Heart left ventricle (tissue), 16 donors: ENCODE measurements at places on chromosomes 12 and 14. TPM values are rescaled to one million over a fixed set of nuclear protein-coding genes. Genes with fewer than 3 reads are reported as not detected.

OVCH1 gene
- polyA plus RNA-seq: 0.15 TPM

DIO2 gene
- 0.29 TPM for polyA plus RNA-seq

CCDC38 gene
- 0.03 TPM for polyA plus RNA-seq

GPHB5 gene
- not detected for polyA plus RNA-seq

ZFYVE26 gene
- polyA plus RNA-seq: 7.5 TPM

KRT80 gene
- 0.72 TPM for polyA plus RNA-seq

NTF3 gene
- polyA plus RNA-seq: 0.35 TPM

ENDOU gene
- polyA plus RNA-seq: 0.08 TPM

SPRING1 gene
- 14.0 TPM for polyA plus RNA-seq

- no peak overlapping the region for H3K4me3 ChIP-seq
- no peaks in the 10 kb centered on the region for H3K4me1 ChIP-seq
- no peaks in the 10 kb centered on the region for H3K36me3 ChIP-seq
- H3K27me3 ChIP-seq: no peaks in the 10 kb centered on the region
- H3K27ac ChIP-seq: no peak overlapping the region
These were observed 74.2 kb upstream of the NAP1L1 start for GRCh38 chr12:76158518-76159321.

GRCh38 chr14:90406384-90406798 is 9.6 kb downstream of the CALM1 start:
- no peak overlapping the region for H3K27ac ChIP-seq
- no peaks in the 10 kb centered on the region for H3K27me3 ChIP-seq
- H3K4me1 ChIP-seq: peaks cover 43% of the 10 kb centered on the region
- no peak overlapping the region for H3K4me3 ChIP-seq

DNA sequence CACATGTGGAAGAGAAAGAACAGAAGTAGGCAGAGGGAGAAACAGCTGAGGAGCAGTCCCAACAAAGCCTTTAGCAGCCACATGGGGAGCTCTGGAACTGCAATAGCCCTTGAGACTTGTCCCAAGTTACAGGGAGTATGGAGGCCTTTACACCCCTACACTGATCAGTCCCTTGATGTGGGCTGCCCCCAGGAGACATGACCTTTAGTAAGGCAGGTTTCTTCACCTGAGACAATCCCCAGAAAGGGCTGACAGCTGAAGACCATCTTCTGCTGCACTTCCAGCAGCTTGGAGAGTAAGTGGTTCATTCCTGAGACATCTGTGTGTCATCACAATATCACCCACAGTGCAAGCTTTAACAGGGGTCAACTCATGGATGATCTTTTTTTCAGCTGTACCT is 8.6 kb upstream of the SNAPC1 start:
- no peak overlapping the region for H3K4me3 ChIP-seq
- DNase-seq: no peak
- H3K4me1 ChIP-seq: peaks cover 41% of the 10 kb centered on the region
- H3K36me3 ChIP-seq: no peaks in the 10 kb centered on the region
- no peaks in the 10 kb centered on the region for H3K27me3 ChIP-seq

DNA sequence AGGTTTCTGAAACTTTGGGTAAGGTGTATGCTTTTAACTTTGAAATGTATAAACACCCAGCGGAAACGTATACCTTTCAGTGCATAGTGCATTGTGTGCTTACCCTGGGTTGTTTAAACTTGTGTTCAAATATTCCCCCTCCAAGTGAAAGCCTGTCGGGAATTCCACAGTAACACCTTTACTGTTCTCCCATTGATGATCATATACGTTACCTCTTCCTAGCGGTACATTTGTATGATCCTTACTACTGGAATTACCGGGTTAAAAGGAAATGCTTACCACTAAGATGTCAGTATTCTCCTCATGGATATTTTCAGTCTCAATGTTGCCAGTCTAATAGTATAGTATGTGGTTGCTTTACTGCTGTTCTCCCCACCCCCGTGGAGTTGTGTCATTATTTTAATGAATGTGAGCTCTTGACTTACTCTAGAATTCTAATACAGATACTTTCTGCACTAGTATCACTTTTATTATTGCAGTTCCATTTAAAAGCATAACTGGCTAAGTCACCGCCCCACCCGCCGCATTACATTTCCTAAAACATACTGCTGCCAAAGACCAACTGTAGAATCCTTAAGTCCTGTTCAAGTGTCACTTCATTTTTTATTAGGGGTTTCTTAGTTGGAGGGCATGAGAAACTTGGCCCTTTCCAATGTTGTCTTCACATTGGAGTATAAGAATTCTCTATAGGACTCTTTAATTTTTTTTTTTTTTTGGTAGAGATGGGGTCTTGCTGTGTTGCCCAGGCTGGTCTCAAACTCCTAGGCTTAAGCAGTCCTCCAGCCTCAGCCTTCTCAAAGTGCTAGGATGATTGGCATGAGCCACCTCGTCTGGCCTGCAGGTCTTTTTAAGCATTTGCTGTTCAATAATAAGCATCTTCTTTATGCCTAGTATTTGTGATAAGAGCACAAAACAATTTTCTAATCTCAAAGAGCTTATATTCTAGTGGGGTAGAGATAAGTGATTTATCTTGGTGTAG is 24.9 kb downstream of the NUDT4 start:
- peaks cover 7% of the 10 kb centered on the region for H3K36me3 ChIP-seq
- no peaks in the 10 kb centered on the region for H3K27me3 ChIP-seq
- no peak overlapping the region for H3K4me3 ChIP-seq

GRCh38 chr12:79782172-79782900 is 91.6 kb upstream of the PAWR start:
- H3K27ac ChIP-seq: peak overlapping the region; percentile 48
- no peak for DNase-seq
- peaks cover 13% of the 10 kb centered on the region for H3K4me1 ChIP-seq
- H3K4me3 ChIP-seq: no peak overlapping the region
- no peaks in the 10 kb centered on the region for H3K27me3 ChIP-seq

GRCh38 chr14:96666088-96666487 is 131.1 kb upstream of the VRK1 start:
- H3K4me3 ChIP-seq: no peak overlapping the region
- DNase-seq: no peak
- no peaks in the 10 kb centered on the region for H3K36me3 ChIP-seq
- no peak overlapping the region for H3K27ac ChIP-seq
- H3K27me3 ChIP-seq: peaks cover 9% of the 10 kb centered on the region

DNA sequence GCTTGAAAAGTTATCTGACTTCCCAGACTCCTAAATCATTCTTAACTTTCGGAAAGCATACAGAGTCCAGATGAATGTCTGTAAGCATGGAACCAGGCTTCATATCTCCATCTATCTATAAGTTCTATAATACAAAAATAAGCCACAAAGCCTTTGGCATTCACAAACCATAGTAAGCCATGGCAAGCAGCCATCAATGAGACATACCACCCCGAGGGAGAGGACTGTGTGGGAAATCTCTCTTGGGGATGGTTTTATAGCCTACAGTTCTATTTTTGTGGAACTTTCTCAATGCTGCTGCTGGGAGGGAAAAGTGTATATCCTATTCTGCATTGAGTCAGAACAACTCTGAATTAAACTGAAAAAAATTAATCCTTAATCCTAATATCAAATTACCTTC is 20.4 kb downstream of the EGLN3 start:
- peaks cover 52% of the 10 kb centered on the region for H3K36me3 ChIP-seq
- DNase-seq: no peak
- H3K27me3 ChIP-seq: no peaks in the 10 kb centered on the region

GRCh38 chr12:11814374-11814773 is 164.9 kb downstream of the ETV6 start:
- no peaks in the 10 kb centered on the region for H3K27me3 ChIP-seq
- no peaks in the 10 kb centered on the region for H3K36me3 ChIP-seq
- no peak overlapping the region for H3K4me3 ChIP-seq
- H3K4me1 ChIP-seq: peaks cover 54% of the 10 kb centered on the region
- H3K27ac ChIP-seq: peak overlapping the region; percentile 80

DNA sequence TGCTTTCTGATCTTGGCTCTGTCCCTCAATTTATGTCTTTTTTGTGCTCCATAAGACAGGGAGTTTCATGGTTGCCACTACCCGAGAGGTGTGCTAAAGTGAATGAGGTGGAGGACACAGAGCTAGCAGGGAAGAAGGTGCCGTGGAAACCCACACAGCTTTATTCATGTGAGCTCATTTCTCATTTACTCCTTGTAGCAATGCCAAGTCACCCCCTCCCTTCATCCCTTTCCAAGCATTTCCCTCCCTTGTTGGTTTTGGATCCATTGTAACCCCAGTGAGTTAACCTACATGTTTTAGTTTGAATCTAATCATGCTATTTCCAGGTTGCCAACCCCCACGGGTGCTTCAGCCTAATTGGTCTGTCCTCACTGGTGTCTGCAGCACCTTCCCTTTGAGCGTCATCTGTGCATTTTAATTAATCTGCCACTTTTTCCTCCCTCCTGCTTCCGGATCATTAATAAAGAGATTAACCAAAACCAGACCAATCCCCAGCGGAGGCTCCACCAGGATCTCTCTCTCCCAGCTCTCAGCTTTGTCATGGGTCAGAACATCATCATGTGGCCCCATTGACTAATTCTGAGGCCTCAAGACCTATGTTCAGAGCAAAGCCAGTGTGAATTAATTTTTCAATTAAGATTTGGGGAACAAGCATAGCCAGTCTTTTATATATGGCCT is 56.2 kb downstream of the NTF3 start:
- no peaks in the 10 kb centered on the region for H3K36me3 ChIP-seq
- no peaks in the 10 kb centered on the region for H3K4me1 ChIP-seq
- no peaks in the 10 kb centered on the region for H3K27me3 ChIP-seq
- no peak for DNase-seq
- no peak overlapping the region for H3K27ac ChIP-seq

- H3K27ac ChIP-seq: peak overlapping the region; percentile 94
- DNase-seq: peak; percentile 91
These were observed 7.9 kb upstream of the CRIP2 start for GRCh38 chr14:105466531-105467248.

DNA sequence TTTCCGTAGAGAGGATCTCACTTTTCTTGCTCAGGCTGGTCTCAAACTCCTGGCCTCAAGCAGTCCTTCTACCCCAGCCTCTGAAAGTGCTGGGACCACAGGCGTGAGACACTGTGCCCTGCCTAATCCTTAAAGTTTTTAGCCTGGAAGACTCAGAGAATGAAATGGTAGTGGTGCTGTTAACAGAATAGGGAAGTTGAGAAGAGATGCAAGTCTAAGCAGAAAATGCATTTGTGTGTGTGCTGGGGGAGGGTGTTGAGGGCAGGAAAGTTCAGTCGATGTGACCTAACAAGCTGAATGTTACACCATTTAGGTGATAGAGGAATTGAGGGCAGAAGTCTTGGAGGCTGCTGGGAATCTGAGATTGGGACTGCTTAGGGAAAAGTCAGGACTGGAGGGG is 6.9 kb upstream of the TUBA1A start:
- H3K27ac ChIP-seq: no peak overlapping the region
- no peaks in the 10 kb centered on the region for H3K27me3 ChIP-seq
- no peak overlapping the region for H3K4me3 ChIP-seq
- no peaks in the 10 kb centered on the region for H3K36me3 ChIP-seq
- no peak for DNase-seq

GRCh38 chr14:77638771-77639171 is 22.3 kb upstream of the SPTLC2 start:
- no peaks in the 10 kb centered on the region for H3K36me3 ChIP-seq
- DNase-seq: no peak
- no peaks in the 10 kb centered on the region for H3K27me3 ChIP-seq
- no peaks in the 10 kb centered on the region for H3K4me1 ChIP-seq
- no peak overlapping the region for H3K27ac ChIP-seq

GRCh38 chr12:63163541-63163940 is 12.5 kb upstream of the AVPR1A start:
- no peak overlapping the region for H3K4me3 ChIP-seq
- H3K27me3 ChIP-seq: peaks cover 5% of the 10 kb centered on the region
- H3K36me3 ChIP-seq: no peaks in the 10 kb centered on the region
